IPS-NIHi11 (cell line): ENCODE measurements at places on chromosomes 13 and 19.

DNA sequence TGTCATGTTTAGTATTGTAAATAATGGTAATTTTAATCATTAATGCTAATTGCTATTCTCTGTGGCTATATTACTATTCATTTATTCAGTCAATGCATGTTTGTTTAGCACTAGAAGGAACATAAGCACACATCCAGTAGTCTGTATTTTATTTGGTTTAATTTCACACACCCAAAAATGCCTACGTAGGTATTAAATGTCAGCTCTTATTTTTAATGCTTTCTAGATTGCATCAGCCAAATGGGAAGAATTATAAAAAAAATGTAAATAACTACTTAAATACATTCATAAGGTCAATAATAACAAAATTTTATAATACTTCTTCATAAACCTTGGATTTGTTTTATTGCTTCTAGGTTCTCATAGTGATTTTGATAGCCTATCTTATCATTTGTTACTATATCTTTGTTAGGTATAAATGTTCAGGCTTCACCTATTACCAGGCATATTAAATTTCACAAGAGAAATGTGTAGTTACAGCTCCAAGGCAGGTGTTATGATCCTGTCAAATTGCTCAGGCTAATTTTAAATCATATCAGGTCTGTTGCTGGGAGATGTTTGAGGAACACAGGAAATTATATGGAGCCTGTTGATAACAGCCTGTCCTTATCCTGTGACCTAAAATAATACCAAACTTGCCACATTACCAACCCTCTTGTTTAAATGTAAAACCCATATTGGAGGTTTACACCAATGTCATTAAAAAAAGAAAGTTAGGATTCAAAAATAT, 34.4 kb downstream of the ITGBL1 start:
- DNase-seq = no peak

DNA sequence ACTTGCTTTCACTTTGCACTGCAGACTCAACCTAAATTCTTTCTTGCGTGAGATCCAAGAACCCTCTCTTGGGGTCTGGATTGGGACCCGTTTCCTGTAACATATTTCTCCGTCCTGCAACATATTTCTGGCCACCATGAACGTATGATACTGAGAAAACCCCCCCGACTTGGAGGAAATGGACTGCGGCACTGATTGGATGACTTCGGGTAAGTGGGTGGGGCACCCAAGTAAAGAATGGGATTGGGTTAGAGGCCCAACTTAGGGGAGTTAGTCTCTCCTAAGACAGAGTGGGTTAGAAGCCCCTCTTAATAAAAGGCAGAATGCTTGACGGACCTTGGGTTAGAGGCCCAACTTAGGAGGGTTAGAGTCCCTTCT, 690.4 kb downstream of the UQCRFS1 start:
- DNase-seq = no peak

GRCh38 chr19:39400061-39400460, 6.6 kb upstream of the ZFP36 start:
- DNase-seq = no peak

DNA sequence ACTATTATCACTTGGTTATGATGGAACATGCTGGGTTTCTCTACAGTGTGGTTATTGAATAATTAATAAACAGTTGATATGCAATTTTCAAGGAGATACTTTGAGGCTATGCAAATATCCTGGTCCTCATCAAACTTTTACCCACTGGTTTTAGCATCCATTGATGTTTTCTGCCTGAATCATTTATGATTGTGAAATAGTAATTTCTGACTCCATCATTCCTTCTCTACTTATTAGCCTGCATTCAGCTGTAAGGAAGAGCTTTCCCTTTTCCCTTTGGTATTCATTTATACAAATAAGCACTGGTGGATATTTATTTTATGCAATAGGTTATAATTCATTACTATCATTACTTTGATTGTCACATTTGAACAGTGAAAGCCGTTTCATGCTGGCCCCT, 13.9 kb upstream of the DNAJC15 start:
- DNase-seq = no peak

DNA sequence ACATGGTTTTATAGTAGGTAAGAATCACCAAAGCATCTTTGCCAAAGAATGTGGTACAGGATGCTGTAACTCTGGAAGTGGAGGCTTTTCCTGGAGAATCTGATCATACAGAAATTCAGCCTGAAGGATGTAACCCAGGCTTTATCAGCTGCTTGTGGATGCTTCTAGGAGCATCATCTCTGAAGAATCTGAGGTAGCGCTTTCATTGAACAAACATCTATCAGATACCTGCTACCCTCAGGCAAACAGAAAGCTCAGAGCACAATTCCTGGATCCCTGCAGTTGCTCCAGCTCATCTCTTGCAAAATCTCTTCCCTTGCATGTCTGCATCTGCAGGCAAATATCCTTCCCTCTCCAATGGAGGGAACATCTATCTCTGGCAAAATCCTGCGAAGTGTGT, 9.3 kb downstream of the FAM124A start:
- no peak for DNase-seq

DNA sequence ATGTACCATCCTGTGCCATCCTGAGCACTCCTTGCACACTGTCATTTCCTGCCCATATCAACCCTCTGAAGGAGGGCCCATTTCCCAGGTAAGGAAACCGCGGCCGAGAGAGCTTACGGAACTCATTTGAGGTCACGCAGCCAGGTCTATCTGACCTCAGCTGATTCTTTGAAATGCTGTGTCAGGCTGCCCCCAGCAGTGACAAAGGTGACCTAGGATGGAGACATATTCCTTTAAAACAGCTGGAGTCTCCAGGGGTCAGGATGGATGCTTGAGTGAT, 42.2 kb upstream of the VSTM2B start:
- DNase-seq = no peak

DNA sequence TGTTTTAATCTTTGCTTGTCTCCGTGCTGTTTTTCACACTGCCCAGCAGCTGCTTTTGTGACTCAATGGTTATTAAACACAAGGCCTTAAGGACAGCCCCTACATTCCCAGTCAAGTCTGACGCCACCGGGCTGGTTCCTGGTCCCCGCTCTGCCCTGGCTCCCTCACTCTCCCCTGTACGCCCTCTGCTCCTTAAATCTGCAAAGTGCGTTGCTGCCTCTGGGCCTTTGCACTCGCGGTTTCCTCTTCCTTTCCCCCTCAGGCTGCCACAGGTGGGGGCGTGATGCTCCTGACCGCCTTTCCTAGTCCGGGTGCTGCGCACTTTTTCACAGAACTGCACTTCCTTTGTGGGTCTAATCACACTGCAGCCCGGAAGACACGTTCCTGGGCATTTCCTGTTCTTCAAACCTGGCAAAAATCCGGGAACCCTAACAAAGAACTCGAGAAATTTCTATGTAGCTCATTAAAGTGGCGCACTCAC, 25.6 kb downstream of the NOSIP start:
- no peak for DNase-seq

GRCh38 chr13:79340490-79340889, 65.6 kb downstream of the RBM26 start:
- DNase-seq = no peak

- DNase-seq = no peak
These were observed 558.8 kb upstream of the KLHL1 start for GRCh38 chr13:70666883-70667556.

DNA sequence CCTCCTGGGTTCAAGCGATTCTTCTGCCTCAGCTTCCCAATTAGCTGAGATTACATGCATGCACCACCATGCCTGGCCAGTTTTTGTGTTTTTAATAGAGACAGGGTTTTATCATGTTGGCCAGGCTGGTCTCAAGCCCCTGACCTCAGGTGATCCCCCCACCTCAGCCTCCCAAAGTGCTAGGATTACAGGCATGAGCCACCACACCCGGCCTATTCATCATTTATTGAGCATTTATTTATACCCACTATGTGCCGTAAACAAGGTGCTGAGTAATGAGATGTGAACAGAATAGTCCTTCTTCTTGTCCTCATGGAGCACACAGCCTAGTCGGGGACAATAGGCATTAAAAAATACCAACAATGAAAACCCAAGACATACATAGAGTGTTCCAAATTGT, 25.6 kb downstream of the ACTN4 start:
- DNase-seq = no peak

GRCh38 chr13:64311112-64311511, 2895.5 kb upstream of the PCDH20 start:
- no peak for DNase-seq

DNA sequence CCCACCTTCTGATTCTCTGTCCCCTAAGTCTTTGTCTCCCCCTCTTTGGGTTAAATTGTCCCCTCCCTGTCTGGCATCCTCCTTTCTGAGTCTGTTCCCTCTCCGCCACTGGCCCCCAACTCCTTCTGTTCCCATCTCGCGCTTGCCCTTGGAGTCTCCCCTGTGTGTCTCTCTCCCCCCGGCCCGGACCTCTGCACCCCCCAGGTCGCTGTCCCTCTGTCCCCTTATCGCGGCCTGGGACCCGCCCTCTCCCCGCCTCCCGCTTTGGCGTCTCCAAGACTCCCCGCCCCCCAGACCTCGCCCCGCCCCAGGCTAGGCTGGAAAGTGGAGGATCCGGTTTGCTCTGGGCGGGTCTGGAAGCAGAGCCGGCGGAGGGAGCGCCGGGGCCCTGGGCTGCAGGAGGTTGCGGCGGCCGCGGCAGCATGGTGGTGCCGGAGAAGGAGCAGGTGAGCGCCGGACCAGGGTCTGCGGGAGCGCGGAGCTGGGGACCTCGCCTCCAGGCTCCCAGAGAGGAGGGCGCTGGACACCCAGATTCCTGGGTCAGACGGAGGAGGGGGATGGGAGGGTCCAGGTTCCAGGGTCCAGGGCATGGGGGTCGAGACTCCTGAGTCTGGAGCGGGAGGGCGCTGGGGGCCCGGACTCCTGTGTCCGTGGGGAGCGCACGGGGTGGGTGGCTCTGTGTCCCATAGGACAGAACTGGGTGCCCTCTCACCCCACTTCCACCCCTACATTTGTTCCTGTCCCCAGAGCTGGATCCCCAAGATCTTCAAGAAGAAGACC, at the start of gene TRPM4:
TRPM4 (plus strand) TSS at position 348 of the 780 bp plus-strand sequence; CDS start at position 423, 75 bp downstream.
- peak; percentile 93 for DNase-seq

GRCh38 chr13:49206641-49207040, 13.5 kb upstream of the MLNR start:
- no peak for DNase-seq

- DNase-seq = peak; percentile 81
These were observed 53.2 kb upstream of the SHKBP1 start for GRCh38 chr19:40523322-40524047.

GRCh38 chr13:34044660-34045080, 226.7 kb downstream of the RFC3 start:
- no peak for DNase-seq

DNA sequence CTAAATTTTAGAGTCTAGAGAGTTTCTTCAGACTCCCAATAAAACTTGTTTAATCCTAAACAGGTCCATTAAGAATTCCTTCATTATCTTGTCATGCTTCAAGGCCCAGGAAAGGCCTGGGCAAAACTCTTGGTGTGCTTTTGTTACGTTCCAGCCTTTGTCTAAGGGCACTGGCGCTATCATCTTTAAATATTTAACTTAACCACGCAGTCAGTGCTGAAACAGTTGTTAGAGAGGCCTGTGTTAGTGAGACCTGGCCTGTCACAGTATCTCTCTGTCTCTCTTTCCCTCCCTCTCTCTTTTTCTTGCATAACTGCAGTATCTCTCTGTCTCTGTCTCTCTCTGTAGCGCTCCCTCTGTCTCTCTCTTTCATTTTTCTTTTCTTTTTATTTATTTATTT, 8.2 kb upstream of the OR1M1 start:
- DNase-seq = no peak

GRCh38 chr13:105814219-105814901, 721.1 kb downstream of the EFNB2 start:
- DNase-seq = no peak

DNA sequence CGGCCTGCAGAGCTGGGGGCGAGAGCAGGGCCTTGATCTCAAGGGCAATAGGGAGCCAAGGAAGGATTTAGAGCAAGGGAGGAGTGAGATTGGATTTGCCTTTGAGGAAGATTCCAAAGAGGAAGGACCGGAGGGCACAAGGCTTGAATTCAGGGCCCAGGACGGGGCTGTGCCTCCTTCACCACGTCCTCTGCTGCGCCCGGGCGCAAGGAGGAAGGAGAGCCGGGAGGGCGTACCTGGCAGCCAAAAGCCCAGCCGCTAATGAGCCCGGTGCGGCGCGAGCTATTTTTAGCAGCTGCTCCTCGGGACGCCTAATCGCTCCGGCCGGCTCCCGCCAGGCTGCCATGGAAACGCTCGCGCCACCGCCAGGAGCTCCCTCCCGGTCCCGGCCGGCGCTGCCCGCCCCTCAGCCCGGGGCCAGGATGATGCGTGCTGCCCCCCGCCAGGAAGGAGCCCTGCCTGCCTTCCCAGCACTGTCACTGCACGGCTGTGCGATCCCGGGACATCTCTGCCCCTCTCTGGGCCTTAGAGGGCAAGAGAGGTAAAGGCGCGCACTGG, 31.3 kb downstream of the TINCR start:
- peak; percentile 92 for DNase-seq

- no peak for DNase-seq
These were observed 130.8 kb downstream of the KLF12 start for GRCh38 chr13:74003374-74003773.

- peak; percentile 38 for DNase-seq
These were observed 3.8 kb downstream of the BCAT2 start for GRCh38 chr19:48806818-48807589.
